C1 segment of cervical spinal cord (tissue), 14 donors: ENCODE measurements at places on chromosomes 3 and 15.
A peak's percentile ranks its signal among the peaks of the same experiment; 100 is the strongest.

DNA sequence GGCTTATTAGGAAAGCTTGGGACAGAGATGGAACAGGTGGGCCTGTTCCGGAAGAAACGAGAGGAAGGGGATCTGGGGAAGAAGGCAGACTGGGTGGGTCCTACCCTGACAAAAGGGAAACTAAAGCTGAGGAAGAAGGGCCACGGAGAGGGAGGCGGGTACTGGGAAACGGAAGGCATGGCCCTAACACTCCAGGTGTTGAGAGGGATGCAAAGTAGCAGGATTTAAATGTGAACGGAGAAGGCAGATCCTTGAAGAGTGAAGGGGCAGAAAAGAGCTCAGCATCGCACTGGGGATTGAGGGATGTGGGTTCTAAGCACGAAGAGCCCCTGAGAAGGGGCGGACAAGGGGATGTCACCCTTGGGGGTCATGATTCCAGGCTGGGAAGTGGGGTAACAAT, 735 bp downstream of the STIMATE start:
- DNase-seq: no peak

- DNase-seq: no peak
These were observed 36.2 kb upstream of the CPNE4 start for GRCh38 chr3:132071043-132071442.

DNA sequence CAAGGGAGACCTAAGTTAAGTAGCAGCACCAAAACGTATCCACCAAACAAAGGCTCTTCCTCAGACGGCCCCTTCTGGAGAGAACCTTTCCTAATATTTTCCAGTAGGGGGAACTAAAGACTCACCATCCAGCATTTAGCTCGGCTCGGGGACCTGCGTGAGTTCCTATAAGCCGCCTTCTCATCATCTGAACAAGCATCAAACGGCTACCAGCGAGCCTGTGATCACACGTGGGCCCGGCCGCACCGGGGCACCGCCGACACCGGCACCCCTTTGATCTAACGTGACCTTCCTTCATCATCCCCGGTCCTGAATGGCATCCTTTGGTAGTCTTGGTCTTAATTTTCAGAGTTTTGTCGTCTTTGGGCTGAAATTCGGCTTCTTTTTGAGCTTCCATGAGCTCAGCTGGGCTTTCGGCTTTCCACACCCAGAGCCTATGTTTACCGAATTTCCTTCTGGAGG, 1.4 kb upstream of the ROBO2 start:
- peak; percentile 86 for DNase-seq

GRCh38 chr3:66836363-66837152, 161.5 kb upstream of the KBTBD8 start:
- DNase-seq: no peak

- DNase-seq: no peak
These were observed 25.0 kb upstream of the PYDC2 start for GRCh38 chr3:191435981-191436380.

- DNase-seq: no peak
These were observed 140.1 kb upstream of the LINGO1 start for GRCh38 chr15:77772641-77773402.

DNA sequence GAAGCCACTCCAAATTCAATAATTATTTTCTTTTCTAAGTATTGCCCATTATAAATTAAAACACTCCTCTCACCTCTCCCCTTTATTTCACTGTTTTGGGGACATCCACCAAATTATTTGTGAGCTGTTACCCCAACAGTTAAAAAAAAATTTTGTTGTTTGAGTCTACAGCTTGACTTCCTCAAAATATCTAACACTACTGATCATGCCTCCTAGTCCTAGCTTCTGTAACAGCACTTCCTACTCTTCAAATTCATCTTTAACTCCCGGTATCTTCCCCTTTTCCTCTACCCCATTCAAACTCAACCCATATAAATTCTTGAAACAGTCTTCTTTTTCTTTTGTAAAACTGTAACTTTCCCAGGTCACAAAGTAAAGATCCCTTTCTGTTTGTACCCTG, 15.9 kb downstream of the PARL start:
- DNase-seq: no peak

DNA sequence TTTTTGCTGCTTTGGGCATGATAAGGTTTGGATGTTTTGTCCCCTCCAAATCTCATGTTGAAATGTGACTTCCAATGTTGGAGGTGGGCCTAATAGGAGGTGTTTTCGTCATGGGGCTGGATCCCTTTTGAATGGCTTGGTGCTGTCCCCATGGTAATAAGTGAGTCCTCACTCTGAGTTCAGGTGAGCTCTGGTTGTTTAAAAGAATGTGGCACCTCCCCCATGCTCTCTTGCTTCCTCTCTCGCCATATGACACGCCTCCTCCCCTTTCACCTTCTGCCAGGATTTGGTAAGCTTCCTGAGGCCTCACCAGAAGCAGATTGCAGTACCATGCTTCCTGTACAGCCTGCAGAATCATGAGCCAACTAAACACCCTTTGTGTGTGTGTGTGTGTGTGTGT, 255.5 kb downstream of the EPHB1 start:
- no peak for DNase-seq

GRCh38 chr3:10353661-10354360, 32.9 kb upstream of the SEC13 start:
- DNase-seq: no peak

- no peak for DNase-seq
These were observed 7.5 kb downstream of the RNF111 start for GRCh38 chr15:58994906-58995453.

GRCh38 chr3:54954022-54954421, 26.2 kb upstream of the LRTM1 start:
- no peak for DNase-seq

DNA sequence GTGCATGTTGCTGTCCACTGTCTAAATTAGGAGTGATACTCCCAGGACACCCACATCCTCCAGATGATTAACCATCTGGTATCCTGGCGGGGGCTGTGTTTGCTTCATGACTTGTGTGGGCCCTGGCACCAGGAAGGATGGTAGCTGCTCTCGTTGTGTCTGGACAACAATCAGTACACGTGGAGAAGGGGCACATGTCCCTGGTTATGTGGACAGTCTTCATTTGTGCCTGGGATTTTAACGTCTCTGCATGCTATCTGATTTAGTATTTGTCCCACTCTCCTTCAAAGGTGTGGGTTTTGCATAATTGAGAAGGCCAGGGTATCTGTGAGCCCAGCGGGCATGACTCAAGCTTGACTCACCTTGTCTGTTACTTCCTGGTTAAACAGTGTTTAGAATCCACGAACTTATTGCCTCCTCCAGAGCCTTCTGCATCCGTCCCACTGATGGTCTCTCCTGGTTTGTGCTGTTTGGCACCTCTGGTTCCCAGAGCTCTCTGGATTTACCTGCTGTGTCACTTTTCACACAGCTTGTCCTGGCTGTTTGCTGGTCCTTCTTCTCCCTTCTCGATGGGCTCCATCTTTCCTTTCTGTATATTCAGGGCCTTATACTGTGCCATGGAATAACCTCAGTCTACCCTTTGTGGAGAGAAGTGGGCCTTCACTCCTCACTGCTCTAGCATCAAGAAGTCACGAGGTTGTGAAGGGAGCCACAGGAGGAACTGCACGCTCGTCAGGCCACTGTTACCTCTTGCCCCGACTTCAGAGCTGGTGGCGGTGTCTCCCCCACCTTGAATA, 32.5 kb downstream of the ARNT2 start:
- no peak for DNase-seq

- no peak for DNase-seq
These were observed 35.1 kb downstream of the SLC25A26 start for GRCh38 chr3:66255865-66256264.

DNA sequence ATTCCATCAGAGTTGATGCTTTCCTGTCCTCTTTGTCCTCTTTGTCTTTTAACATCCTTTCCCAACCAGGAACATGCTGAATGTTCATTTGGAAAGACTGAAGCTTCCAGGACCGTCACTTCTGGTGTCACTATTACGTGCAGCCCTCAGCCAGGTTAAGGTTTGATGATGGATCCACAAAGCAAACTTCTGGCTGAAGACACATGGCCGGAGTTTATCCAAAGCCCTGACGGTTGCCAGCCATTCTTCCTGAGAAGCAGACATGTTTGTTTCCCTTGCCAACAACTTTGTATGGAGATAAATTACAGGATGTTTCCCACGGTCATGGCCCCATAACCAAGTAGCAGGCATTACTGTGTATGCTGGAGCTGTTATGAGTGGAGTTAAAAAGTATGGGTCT, 236.9 kb downstream of the THSD4 start:
- no peak for DNase-seq

GRCh38 chr15:81911022-81911971, 134.5 kb downstream of the MEX3B start:
- DNase-seq: no peak

DNA sequence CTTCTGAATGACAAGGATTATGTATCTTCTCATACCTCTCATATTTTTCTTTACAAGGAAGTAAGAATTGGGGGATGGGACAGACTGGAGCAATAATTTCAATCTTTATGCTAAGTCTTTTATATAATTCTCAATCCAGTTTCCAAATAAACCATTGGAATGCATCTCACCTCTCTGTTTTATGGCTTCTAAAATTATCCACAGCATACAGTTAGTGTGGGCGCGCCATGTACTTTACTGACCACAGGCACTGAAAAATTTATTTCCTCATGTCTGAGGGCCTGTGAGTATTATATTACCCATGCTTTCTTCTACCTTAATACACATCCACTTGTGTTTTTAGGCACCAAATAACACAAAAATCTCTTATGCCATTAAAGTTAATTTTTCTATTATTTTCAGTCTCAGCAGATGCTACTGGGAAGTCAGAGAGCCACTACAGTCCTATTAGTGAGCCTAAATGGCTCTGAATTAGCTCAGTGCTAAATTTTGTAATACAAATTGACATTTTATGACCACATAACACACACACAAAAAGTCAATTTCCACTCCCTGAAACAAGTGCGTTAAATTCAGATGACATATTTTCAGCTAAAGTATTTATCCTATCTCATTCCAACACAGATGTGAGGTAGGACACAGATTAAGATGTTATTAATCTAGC, 39.3 kb downstream of the SLITRK3 start:
- DNase-seq: no peak

- no peak for DNase-seq
These were observed 16.8 kb downstream of the HSPBAP1 start for GRCh38 chr3:122776675-122777468.

DNA sequence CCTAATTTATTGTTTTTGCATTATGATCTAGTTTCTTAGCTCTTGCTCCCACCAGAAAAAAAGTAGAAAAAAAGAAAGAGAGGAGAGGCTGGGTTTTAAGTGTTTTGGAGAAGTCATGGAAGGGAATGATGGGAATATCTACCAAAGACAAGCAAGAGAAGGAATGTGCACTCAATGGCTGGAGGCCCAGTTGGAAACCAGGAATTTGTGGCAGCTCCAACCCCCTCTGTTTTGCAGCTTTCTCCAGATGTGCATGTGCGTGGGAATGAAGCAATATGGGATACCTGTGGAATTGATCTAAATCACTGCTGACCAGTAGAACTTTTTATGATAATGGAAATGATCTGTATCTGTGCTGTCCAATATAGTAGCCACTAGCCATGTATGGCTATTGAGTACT, 27.1 kb downstream of the EIF2AK4 start:
- DNase-seq: no peak

DNA sequence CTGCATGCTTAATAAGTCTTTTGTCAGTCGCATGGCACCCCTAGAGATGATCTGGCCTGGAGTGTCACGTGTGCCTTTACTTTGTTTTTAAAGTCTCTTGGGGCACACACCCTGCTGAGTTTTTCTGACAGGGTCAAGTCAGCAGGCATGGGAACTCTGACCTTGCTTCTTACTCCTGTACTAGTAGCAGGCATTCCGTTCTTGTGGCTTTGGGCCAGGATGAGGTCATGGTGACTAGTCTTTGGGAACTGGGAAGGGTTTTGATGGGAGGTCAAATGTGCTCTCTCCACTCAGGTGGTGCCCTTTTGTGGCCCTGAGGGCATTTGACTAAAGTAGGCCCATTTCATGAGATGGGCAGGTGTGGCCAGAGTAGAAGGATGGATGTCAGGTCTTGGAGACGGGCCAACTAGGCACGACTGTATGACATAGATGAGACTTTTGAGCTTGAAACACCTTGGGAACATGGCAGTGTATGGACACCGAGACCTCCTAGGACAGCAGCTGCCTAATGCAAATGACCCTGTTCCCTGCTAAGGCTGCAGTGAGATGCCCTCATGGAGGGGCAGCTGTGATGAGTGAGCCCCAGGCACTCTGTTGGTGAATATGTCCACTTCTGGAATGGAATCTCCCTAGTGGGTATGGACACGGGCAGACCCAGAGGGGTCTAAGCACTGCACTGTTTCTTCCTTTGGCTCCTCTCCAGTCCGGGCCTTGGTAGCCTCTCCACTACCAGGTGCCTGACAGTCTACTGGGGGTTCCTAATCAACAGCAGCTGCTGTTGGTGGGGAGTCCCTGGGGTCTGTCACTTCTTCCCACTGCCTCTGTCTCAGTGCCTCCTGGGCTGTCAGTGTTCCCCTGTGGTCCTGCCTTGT, 16.4 kb downstream of the SRPRB start:
- no peak for DNase-seq
